ENCODE measurements at places on chromosomes 1 and 21. TPM values are rescaled to one million over a fixed set of nuclear protein-coding genes. Genes with fewer than 3 reads are reported as not detected.

PPIAL4G gene
- not detected for total RNA-seq

SHISAL2A gene
- total RNA-seq = not detected

- H3K4me3 ChIP-seq = peak overlapping the region; percentile 69
- no peaks in the 10 kb centered on the region for H3K27me3 ChIP-seq
- no peaks in the 10 kb centered on the region for H3K36me3 ChIP-seq
These were observed 134.6 kb upstream of the BARHL2 start for GRCh38 chr1:90851711-90852050.

FOXO6 gene
- 0.05 TPM for total RNA-seq

- H3K27ac ChIP-seq = no peak overlapping the region
- H3K27me3 ChIP-seq = no peaks in the 10 kb centered on the region
- DNase-seq = no peak
- H3K4me1 ChIP-seq = no peaks in the 10 kb centered on the region
These were observed 57.2 kb downstream of the CENPF start for GRCh38 chr1:214660190-214660589.

THEM5 gene
- total RNA-seq = not detected

GRCh38 chr1:167950569-167950968, 13.7 kb upstream of the MPC2 start:
- DNase-seq = no peak
- H3K4me3 ChIP-seq = no peak overlapping the region
- H3K27me3 ChIP-seq = no peaks in the 10 kb centered on the region
- H3K27ac ChIP-seq = no peak overlapping the region

LCE1F gene
- not detected for total RNA-seq

GRCh38 chr1:209109001-209109785, 474.3 kb upstream of the CAMK1G start:
- H3K27ac ChIP-seq = no peak overlapping the region
- H3K27me3 ChIP-seq = no peaks in the 10 kb centered on the region
- H3K4me3 ChIP-seq = no peak overlapping the region
- H3K36me3 ChIP-seq = no peaks in the 10 kb centered on the region
- DNase-seq = no peak
